Natural killer cell (primary cell): ENCODE measurements at places on chromosomes 16 and 17. TPM values are rescaled to one million over a fixed set of nuclear protein-coding genes. Genes with fewer than 3 reads are reported as not detected.

CACNG5 gene
- not detected for total RNA-seq

PYDC1 gene
- not detected for total RNA-seq

NPIPA3 gene
- total RNA-seq: not detected

DNA sequence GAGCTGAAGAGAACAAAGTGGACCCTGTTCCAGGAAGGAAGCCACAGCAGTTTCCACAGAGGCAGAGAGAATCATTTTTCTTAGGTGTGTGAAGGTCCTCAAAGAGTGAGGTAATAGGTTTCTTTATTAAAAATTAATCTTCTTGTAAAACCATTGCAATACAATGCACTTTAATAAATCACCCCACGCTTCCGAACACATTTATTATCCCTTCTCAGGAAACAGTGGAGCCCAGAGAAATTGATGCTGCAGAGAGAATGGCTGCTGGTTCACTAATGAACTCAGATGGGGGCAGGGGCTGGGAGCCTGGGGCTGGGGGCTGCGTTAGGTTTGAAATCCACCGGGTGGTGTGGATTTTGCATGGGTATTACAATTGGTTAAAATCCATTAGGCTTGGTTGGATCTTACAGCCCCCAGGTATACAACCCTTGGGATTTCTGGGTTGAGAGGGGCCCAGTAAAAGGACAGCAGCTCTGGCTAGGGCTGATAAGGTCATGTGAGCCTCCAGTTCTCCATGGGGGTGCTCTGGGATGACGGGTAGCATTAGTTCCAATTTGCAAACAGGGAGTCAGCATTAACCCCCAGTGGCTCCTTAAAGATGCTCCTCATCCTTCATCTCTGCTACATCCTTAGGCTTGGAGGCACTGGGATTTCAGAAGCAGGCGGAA lies 718.1 kb upstream of the EEF2KMT start:
- DNase-seq: no peak
- no peak overlapping the region for H3K27ac ChIP-seq
- no peaks in the 10 kb centered on the region for H3K4me1 ChIP-seq

GRCh38 chr17:33680472-33680871 lies 387.4 kb upstream of the ASIC2 start:
- DNase-seq: no peak
- no peaks in the 10 kb centered on the region for H3K4me1 ChIP-seq
- no peaks in the 10 kb centered on the region for H3K27me3 ChIP-seq

DNA sequence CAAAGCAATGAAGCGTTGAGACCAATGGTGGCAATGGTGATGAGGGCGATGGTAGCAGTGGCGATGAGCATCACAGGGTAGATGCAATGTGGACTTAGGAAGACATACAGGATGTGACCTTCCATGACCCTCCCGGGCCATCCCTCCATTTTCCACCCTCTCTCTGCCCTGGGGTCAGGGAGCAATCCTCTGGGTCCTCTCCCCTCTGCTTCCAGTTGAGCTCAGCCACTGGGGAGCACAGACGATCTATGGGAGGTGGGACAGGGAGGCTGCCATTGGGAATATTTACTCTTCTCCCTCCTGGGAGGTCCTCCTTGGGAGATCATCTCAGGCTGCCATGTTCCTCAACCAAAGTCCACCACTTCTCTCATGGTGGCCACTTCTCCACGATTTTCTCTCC lies 260.7 kb upstream of the FOXF1 start:
- DNase-seq: no peak
- H3K4me3 ChIP-seq: no peak overlapping the region

GRCh38 chr17:12644623-12645022 lies 21.1 kb upstream of the MYOCD start:
- no peaks in the 10 kb centered on the region for H3K4me1 ChIP-seq
- no peak overlapping the region for H3K27ac ChIP-seq
- H3K27me3 ChIP-seq: no peaks in the 10 kb centered on the region
- no peak for DNase-seq

DNA sequence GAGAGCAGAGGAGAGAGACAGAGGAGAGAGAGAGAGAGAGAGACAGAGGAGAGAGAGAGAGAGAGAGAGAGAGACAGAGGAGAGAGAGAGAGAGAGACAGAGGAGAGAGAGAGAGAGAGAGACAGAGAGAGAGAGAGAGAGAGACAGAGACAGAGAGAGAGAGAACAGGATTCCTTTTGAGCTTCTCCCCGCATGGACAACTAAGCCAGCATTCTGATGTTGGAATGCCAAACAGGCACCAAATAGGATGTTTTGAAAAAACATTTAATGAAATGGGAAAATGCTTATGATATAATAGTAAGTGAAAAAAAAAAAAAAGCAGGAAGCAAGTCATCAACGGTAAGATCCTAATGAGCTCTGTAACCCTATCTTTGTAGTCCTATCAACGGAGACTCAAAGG lies 60.7 kb downstream of the ARSG start:
- H3K4me1 ChIP-seq: peaks cover 85% of the 10 kb centered on the region
- no peak overlapping the region for H3K4me3 ChIP-seq
- H3K27me3 ChIP-seq: no peaks in the 10 kb centered on the region
- H3K27ac ChIP-seq: no peak overlapping the region
- no peak for DNase-seq
- no peaks in the 10 kb centered on the region for H3K36me3 ChIP-seq

GRCh38 chr16:68739964-68740627 lies 3.0 kb downstream of the CDH1 start:
- peaks cover 8% of the 10 kb centered on the region for H3K4me1 ChIP-seq
- no peak for DNase-seq
- H3K36me3 ChIP-seq: no peaks in the 10 kb centered on the region
- H3K4me3 ChIP-seq: no peak overlapping the region
- no peak overlapping the region for H3K27ac ChIP-seq
